ENCODE measurements at places on chromosomes 4 and X.

GRCh38 chr4:107312366-107312765 is 276.3 kb upstream of the DKK2 start:
- DNase-seq: no peak

DNA sequence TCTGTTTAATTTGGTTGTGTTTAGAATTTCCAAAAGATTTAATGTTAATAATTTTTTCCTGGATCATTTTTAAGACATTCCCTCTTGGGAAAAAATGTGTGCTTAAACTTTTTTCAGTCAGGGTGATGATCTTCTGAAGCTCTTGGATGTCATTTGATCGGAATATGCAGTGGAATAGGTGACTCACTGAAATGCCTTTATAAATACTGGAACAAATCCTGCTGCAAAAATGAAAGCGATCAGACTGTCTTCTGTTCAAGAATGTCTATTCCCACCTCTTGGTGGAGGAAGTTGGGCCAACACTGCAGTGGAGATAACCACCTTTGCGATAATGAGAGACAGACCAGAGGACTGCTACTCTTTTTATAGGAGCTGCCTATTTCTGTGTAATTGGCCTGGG is 46.7 kb downstream of the LARP1B start:
- DNase-seq: no peak

DNA sequence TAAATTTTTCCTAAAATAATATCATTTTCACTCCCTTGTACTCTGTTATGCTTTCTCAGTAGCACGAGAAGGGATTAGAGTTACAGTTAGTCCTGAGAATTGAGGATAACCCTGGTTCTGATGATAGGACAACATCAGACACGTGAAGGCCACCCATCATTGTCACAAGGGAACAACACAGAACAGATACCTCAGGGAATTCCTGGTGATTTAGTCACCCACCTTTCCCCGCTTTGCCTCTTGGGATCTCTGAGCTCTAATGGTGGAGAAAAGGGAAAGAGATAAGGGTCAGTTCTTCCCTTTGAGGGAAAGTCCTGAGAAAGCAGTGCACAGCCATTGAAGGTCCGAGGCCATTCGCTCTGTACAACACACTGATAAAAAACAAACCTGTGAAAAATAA is 112.3 kb upstream of the GALNT7 start:
- DNase-seq: no peak

GRCh38 chr4:176191974-176192373 is 3.4 kb downstream of the SPATA4 start:
- DNase-seq: no peak

- DNase-seq: no peak
Observed at GRCh38 chr4:3346146-3346545, 53.3 kb downstream of the RGS12 start.

DNA sequence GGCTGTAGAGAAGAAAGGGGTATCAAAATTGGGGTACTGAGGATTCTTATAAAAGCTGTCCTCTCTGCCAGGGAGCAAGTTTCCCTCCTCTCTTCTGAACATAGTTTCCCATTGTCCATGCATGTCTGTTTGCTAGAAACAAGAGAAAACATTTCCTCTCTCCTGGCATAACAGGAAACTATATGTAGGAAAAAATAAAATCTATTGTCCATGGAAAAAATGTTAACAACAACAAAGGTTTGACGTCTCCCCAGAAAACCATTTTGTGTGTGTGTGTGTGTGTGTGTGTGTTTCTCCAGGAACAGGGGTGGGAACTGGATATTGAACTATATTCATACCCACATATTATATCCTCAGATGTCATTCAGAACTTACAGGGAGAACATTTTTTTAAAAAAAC is 107.2 kb downstream of the GASK1B start:
- DNase-seq: no peak

GRCh38 chrX:130539721-130540321 is 138.0 kb downstream of the RBMX2 start:
- DNase-seq: no peak

- DNase-seq: no peak
Observed at GRCh38 chr4:1469043-1469442, 62.8 kb upstream of the NKX1-1 start.

DNA sequence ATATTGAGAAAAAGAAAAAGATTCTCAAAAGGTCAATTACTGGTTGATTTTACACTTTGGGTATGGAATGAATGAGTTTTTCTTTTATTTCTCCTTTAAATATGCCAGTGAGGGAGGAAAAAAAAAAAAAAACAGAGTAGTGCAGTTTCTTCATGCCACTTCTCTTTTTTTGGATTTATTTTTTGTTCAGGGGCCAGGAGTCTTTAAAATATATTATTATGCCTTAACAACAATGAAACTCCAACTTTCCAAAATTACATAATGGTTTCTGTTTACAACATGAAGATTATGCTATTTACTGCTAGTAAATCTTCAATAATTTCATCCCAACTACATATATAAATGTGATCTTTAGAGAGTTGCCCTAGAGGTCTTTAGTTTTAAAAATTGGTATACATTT is 31.9 kb downstream of the DTHD1 start:
- DNase-seq: no peak

DNA sequence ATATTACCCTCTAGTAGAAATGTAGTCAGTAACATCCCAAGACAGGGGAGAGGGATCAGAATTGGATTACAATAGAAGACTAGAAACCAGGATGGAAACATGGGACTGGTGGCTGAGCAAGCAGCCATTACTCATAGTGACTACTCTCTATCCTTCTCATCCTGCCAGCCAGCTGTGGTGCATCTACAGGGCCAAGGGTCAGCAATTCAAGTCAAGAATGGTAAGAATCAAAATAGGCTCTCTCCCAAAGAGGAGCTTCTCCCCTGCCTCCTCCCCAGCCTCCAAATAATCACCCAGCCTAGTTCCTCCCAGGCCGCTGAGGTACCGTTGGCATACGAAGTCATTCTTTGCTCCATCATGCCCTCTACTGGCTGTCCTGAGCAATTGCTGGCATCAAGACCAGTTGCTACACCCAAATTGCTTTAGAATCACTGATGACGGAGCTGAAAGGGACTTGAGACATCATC is 19.4 kb downstream of the AWAT2 start:
- DNase-seq: no peak

DNA sequence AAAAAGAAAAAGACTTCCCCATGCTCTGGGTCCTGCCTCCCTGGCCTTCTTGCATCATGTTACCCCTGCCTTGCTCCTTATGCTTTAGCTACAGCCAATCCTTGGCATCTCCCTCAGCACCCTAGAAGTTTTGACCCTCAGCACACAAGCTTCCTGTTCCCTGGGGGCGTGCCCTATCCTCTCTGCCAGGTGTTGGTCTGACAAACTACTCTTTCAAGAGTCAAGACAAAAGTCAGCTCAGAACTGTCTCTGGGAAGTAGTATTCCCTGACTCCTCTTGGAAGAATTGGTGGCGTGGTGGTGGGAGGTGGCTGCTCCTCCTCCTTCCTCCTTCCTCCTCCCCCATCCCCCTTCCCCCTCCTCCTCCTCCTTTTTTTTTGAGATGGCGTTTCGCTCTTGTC is 41.0 kb downstream of the PRPS1 start:
- no peak for DNase-seq

DNA sequence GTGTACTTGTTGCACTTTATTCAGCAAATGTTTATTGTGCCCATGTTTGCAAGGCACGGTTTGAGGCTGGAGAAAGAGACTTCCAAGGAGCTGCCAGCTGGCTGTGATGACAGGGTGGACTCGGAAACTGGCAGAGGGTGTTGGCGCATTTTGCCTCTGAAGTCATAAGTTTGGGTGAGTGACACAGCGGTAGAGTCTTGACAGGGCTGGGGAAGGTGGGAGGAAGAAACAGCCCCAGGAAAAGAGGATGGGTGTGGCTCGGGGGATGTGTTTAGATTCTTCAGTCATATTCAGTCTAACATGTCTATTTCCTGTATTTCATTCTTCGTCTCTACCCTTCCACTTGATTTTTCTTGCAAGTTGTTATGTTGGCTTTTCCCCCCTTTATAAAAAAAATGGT is 77.0 kb upstream of the STOX2 start:
- DNase-seq: no peak

DNA sequence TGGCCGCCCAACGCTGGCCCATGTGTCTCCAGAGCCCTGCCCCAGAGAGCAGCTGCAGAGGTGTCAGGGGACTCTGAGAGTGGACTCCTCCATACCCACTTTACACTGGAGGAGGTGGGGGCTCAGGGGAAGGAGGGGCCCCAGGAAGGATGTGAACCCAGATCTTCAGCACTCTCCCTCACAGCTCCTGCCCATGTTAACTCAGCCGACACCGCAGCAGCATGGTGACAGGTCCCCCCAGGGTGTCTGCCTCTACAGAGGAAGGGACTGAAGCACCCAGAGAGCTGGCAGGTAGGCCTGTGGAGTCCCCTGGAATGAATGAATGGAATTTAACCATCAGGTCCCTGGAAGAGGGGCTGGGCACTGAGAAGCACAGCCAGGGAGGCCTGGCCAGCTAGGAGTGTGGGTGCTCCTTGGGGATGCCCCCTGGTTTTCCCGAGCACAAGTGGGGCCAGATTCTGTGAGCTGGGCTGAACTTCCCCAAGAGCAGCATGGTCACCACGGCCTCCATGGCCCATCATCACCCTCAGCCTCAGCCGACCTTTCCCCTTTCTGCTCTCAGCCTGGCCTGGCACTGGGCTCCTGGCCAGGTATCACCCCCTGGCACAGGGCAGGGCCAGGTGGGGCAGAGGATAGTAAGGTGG is 21.9 kb downstream of the SH3BP2 start:
- no peak for DNase-seq

- DNase-seq: peak; percentile 19
Observed at GRCh38 chrX:47143894-47144625, 442 bp downstream of the NDUFB11 start.

DNA sequence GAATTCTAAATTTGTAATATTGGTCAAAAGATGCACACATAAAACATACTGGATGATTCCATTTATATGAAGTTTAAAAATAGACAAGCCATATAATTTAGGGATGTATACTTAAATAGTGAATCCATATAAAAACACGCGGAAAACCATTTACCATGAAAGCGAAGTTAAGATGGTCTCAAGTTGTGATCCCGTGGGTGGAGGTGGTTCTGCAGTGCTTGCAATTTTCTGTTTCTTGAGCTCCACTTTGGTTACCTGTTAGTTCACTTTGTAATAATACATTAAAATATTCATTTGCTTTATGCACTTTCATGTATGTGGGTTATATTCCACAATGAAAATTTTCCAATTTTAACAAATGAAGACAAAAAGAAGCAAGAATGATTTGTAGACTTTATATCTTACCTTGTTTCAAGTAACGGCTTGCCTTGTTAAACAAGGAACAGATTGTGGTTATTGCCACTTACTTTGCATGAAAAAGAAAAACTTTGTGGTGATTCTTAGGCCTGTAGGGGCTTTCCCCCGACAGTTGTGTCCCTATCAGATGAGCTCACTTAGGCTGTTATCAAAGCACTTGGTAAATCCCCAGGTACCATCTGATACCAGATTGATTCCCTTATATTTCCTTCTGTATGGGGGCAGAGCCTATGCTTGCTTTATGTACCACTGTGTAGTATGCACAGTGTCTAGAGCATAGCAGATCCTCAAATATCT is 12.2 kb downstream of the UCP1 start:
- DNase-seq: no peak

GRCh38 chr4:1030559-1030958 is 19.1 kb downstream of the FGFRL1 start:
- no peak for DNase-seq

GRCh38 chrX:115912372-115912897 is 258.1 kb upstream of the AGTR2 start:
- DNase-seq: no peak

GRCh38 chrX:140917354-140918115 is 84.9 kb upstream of the SPANXB1 start:
- DNase-seq: no peak

DNA sequence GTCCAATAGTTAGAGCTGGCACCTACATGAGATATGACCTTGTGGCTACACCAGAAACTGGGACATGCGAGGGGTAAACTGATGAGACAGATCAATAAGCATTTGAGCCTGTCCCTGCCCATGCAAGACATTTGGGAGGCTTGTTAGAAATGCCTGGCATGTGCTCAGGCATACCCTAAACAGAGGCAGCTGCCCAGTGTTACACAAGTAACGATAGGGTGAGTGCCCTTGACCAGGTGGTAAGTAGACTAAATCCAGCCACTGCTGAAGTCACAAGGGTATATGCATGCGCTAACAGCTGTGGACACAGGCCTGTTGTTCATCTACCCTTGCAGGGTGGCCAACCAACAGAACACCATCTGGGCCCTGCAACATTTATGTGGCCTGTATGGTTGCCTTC is 56.1 kb upstream of the CCDC149 start:
- no peak for DNase-seq

- no peak for DNase-seq
Observed at GRCh38 chrX:153926552-153926857, 441 bp upstream of the ARHGAP4 start.

GRCh38 chrX:41619221-41619620 is 69.6 kb upstream of the GPR34 start:
- no peak for DNase-seq

- no peak for DNase-seq
Observed at GRCh38 chrX:110086916-110087484, 84.1 kb downstream of the TMEM164 start.

DNA sequence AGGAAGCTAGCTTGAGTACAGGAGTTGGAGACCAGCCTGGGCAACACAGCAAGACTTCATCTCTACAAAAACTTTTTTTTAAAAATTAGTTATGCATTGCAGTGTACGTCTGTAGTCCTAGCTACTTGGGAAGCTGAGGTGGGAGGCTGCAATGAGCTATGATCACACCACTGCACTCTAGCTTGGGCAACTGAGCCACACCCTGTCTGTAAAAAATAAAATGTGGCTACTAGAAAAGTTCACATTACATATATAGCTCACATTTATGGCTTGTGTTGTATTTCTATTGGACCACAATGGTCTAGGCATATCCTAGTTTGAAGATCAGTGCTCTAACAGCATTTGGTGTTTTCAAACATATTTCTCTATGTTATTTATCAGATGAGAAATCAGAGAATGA is 11.8 kb upstream of the CPEB2 start:
- DNase-seq: no peak

GRCh38 chr4:84529169-84529751 is 30.2 kb upstream of the NKX6-1 start:
- DNase-seq: no peak

DNA sequence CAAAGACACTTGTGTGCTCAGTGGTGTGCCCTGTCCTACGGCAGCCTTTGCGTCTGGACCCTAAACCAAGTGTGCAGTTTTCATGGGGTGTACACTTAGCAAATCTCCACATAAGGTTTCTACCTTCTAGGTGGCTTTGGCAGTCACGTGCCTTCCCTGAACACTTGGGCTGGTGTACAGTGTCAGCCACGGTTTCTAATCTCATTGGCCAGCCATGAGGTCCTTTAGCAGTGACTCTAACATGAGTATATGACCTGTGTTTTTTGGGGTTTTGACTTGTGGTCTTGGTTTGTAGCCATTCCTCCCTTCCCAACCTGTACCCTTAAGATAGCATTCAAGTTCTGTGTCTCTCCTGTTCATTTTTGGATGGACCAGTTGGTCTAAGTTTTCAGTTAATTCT is 76.3 kb downstream of the PTTG2 start:
- DNase-seq: no peak

GRCh38 chrX:131907488-131908314 is 115.4 kb upstream of the STK26 start:
- no peak for DNase-seq
